ENCODE measurements at places on chromosomes 1 and 21. TPM values are rescaled to one million over a fixed set of nuclear protein-coding genes. Genes with fewer than 3 reads are reported as not detected.

TIPRL gene
- 46.1 TPM for total RNA-seq

CLCA4 gene
- total RNA-seq: not detected

PRELP gene
- total RNA-seq: not detected

LCE6A gene
- total RNA-seq: not detected

PROK1 gene
- total RNA-seq: not detected

LAMC2 gene
- total RNA-seq: 2.1 TPM
